ENCODE measurements at places on chromosomes 7 and 10. TPM values are rescaled to one million over a fixed set of nuclear protein-coding genes. Genes with fewer than 3 reads are reported as not detected.

The PARD3 gene
- total RNA-seq, result 29.3 TPM

The MSMB gene
- total RNA-seq, result not detected

The MMP21 gene
- not detected for total RNA-seq

DNA sequence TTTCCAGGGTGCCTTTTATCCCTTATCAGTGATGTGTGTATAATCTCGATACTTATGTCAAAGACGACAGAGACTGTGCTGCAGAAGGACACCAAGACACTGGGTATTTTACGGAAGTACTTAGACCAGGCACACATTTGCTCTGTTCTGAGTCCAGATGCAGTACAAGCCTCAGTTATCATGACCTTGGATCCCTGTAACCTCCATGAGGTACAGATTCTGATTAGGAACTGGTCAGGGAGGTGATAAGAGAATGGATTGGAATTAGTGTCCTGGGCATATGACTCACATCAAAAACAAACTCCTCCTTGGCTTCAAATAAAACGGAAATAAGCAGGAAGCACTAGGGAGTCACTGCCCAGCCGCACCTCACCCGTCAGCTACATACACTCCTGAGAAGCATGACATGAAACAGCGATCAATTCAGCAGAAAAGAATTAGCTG is 146.5 kb downstream of the SFMBT2 start:
- DNase-seq, result no peak

- DNase-seq, result peak; percentile 31
These were observed 779 bp downstream of the C1QL3 start for GRCh38 chr10:16520900-16521299.
